NK-92 treated with Interleukin-12 subunit alpha and Interleukin-12 subunit beta, amount 100 ng/mL, for 24 hours (cell line): ENCODE measurements at places on chromosomes 7 and 10.

DNA sequence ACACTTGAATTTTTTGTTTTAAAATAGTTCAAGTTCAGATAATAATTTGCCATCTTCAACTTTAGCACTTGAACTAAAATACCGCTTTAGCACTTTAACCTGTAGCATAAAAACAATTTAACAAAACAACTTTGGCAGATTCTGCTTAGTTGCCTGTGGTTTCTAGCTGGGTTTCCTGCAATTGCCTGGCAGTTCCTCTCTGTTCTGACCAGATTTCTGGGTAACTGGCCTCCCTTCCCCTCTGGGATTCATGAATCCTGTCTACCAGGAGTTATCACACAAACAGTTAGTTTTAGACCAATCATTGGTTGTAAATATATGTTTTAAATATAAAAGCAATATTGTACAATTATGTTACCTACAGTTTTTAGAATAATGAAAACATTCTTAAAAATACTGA is 89.8 kb upstream of the HDAC9 start:
- DNase-seq: no peak

- no peak for DNase-seq
These were observed 43.1 kb downstream of the UNC5B start for GRCh38 chr10:71255550-71255807.

DNA sequence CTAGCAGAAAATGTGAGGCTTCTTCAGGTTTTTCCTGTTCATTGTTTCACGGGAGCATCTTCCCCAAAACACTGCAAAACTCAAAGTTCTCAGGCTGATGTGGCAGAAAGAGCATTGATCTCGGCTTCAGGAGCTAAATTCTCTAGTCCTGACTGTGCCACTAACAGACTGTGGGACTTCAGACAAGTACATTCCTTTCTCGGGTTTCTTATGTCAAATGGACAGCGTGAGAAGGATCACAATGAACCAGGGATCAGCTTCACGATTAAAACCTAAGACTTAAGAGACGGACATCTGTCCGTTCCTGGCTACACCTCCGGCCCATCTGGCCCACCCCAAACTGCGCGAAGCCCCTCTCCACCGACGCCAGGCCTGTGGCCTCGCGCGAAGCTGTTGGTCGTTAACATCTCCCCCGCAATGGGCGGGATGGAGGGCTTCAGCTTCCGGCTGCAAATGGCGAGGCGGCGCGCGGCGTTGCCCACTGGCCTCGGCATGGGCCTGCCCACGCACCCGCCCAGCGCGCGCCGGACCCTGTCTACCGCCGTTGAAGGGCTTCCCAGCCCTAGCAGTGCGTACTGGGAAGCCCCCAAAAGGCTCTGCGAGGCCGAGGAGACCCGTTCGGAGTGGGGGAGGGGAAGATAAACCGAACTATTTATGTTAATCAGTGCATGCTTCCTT is 549 bp upstream of the DDX50 start:
- DNase-seq: no peak

DNA sequence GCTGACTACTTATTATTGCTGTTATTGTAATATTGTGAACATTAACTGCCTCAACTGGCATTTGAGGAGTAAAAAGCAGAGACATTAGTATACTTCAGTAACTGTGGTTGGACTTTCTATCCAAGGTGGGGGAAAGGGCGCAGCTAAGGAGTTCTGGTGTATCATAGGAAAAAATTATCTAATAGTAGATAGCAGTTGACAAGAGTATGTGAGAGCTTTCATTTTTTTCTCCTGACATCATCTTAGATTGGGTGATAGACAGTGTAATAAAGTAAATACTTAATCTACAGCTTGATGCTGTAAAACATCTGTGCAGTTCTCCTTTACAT is 68.9 kb downstream of the PHTF2 start:
- no peak for DNase-seq

DNA sequence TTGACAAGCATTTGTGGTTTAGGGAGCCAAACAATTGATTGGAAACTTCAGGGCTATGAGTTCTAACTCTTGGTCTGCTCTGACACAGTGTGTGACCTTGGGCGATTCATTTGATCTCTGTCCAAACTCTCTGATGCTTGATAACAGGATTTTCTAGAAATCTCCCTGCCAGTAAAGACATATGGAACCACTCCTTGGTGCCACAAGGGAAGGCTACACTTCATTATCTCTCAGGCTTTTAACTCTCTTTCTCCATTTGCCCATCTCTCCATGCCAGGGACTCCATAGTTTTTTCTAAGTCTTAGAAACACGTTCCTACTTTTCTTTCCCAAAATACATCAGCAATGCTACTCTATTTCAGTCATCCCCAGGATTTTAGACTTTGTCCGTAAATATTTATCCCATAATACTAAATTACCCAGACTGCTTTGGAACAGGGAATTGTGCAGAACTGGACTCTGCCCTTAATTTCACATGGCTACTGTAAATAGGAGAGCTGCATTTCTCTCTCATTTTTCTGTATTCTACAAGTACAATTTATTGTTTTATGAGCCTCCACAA is 488.2 kb downstream of the SUGCT start:
- DNase-seq: no peak

DNA sequence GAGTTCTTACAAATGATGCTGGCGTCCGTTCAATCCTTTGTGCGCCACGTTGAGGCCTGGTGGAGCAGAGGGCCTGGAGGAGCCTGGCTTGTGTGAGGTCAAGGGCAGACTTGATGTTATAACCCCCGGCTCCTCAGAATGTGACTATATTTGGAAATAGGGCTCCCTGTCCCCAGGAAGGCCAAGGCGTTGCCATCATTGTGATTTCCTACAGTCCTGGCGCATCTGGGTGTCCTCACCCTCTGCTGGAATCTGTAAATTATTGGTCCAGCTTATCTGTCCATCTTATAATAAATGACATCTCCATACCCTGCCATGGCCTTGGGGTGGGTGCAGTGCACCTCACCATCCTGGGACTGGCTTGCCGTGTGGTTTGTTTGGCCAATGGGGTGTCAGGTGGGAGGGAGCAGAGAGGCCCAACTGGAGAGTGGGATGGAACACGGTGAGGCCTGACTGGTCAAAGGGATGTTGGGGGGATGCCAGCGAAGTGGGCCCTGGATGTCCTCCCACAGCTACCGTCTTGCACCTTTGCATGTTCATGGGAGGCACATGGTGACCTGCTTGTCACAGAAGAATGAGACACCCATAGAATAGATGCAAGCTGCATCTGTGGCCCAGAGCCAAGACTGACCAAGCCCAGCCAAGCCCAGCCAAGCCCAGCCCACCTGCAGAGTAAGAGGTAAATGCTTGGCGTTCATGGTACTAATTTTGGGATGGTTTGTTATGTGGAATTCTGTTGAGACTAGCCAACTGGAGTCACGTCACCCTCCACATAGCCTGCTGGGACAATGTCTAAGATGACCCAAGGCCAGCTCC is 11.1 kb upstream of the LRRC27 start:
- no peak for DNase-seq

DNA sequence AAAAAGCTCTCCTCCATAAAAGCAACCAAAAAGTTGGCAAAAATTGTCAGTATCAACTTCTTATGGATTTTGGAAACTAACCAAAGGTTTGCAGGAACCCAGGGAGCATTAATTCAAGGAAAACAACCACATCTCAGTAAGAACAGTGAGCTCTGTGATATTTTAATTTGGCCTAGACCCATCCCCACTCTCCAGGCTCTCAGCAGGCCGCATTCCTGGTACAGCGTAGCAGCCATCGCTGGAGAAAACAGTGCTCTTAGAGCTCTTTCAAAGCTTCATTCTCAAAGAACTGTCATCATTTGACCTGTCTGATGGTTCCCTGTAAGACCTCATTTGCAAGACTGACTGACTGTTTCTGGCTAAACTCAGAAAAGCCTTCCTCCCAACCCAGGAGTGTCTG is 81.9 kb downstream of the NUDCD3 start:
- DNase-seq: no peak
